ENCODE measurements at places on chromosomes 5 and 9.

DNA sequence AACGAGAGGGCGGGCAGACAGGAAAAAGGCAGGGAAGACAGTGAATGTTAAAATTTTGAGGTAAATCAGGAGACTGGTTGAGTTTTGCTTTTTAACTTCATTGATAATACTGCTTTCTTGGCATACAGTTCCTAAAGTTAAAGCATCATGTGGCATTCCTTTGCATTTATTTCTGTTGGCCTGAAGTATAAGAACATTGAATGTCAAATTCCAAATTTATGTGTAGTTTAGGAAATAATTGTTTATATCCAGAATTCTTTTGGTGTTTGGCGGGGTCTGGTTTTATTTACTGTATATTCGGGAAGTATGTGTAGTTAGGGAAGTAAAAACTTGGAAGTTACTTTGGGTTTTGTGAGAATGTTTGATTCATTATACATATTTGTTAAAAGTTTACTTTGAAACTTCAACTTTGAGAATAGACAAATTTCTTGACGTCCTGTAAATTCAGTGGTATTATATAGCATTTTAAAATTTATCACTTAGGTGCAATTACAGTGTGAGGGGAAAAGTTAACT, 83.2 kb downstream of the PTPDC1 start:
- DNase-seq, result no peak

DNA sequence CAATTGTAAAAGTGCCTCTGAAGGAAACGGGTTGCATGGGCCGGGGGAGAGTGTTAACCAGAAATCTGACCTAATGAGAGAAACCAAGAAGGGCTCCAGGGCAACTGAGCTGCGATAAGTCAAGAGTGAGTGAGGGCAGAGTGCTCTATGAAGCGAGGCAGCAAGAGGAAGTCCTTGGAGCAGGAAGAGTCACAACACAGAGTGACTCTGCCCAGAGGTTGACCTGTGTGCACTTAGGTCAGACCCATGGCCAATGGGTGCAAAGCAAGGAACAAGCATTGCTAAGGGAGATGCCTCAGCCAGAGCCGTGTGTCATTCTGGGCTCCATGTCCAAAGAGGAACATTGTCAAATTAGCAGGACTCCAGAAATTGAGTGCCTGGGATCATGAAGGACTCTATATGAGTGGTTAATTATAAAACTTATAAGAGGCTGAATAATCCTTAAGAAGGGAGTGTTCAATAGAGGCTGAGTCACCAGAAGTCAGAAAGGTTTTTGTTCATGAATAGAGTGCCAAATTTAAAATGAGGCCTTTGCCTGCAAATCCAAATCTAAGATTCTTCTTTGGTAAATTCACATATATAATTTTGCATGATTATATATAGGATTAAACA, 438.5 kb downstream of the MED10 start:
- DNase-seq, result no peak

DNA sequence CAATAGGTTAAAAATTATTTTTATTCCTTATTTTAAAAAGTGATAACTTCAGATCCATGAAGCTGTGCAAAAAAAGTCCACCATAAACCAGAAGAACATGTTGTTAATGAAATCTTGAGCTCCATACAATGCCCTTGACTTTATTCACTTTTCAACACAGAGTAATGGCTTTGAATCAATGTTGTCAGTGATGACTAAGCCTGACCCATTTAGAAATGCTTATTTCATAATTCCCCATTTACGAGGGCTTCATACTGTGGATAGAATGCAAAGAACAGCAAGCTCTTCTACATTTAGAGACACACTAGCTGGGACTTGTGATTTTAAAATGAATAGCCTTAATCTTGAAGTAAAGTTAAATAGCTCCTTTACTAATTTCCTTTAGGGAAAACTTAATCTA, 25.7 kb upstream of the IL9 start:
- DNase-seq, result no peak

DNA sequence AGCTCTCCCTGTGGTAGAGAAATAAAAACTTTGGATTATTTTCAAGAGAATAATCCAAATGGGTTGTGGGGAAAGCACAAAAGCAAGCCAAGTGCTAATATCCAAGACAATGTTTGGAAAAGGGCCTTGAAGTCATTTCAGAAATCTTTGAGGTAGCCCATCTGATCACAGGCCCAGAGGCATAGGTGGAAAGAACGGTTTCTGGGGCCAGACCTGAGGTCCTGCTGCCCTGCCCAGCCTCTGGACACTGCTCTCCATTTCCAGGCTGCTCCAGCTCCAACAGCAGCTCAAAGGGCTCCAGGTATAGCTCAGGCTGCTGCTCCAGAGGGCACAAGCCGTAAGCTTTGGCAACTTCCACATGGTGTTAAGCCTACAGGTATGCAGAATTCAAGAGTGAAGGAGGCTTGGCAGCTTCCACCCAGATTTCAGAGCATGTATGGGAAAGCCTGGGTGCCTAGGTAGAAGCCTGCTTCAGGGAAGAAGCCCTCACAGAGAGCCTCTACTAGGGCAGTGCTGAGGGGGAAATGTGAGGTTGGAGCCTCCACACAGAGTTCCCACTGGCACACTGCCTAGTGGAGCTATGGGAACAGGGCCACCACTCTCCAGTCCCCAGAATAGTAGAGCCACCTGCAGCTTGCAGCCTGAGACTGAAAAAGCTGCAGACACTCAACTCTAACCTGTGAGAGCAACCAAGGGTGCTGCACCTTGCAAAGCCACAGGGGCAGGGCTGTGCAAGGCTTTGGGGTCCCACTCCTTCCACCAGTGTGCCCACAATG, 133.1 kb downstream of the PIK3R1 start:
- no peak for DNase-seq

GRCh38 chr5:146042628-146043279, 62.6 kb downstream of the PLAC8L1 start:
- no peak for DNase-seq

DNA sequence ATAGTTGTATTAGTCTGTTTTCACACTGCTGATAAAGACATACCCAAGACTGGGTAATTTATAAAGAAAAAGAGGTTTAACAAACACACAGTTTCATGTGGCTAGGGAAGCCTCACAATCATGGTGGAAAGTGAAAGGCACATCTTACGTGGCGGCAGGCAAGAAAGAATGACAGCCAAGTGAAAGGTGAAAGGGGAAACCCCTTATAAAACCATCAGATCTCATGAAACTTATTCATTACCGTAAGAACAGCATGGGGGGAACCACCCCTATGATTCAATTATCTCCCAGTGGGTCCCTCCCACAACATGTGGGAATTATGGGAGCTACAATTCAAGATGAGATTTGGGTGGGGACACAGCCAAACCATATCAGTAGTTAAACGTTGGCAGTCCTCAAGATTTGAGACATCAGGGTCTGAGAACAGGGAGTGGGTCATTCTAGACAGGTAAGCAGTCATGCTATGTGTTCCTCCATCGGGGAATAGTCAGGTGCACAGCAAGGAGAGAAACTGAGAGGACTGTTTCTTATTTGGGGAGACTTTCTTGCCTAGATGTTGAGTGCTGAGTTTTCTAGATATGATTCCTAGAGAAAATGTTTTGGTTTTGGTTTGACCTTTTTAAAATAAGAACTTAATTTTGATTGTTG, 45.8 kb upstream of the ENTREP1 start:
- no peak for DNase-seq

- no peak for DNase-seq
Measured at GRCh38 chr5:88664645-88665044, 218.3 kb downstream of the MEF2C start.

- peak; percentile 34 for DNase-seq
Measured at GRCh38 chr9:104858271-104858670, 69.7 kb downstream of the ABCA1 start.

DNA sequence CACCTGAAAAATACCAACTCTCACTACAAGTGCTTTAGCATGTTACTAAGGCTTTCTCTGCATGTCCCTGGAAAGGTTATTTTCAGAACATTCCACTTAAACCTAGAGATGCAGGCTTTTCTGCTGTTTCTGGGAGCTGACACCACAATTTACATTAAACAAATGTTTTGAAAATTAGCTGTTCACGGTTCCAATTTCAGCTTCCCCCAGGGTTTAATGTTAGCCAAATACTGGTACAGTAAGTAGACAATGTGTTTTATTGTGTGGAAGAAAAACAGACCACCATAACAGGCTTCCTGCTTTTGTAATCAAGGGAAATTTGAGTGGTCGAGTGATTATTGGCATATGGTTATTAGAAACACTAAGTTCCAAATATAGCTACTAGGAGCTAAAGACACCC, 32.0 kb downstream of the MACROH2A1 start:
- no peak for DNase-seq

DNA sequence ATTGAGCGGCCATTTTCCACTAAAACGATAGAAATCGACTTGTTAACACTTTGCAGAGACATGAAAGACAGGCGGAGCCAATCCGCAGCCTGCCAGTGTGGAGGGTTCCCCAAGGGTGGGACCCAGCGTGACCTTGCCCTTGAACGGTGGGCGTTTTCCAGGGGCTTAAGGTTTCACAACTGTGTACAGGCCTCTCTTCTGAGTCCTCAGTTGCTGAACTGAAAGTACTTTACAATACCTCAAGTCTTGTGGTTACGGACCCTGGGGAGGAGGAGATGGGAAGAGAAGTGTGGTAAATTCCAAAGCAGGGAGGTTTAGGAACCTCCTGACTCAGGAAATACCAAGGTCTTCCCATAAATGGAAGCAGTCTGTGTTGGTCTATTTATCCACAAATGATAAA, 68.2 kb upstream of the CKMT2 start:
- no peak for DNase-seq

DNA sequence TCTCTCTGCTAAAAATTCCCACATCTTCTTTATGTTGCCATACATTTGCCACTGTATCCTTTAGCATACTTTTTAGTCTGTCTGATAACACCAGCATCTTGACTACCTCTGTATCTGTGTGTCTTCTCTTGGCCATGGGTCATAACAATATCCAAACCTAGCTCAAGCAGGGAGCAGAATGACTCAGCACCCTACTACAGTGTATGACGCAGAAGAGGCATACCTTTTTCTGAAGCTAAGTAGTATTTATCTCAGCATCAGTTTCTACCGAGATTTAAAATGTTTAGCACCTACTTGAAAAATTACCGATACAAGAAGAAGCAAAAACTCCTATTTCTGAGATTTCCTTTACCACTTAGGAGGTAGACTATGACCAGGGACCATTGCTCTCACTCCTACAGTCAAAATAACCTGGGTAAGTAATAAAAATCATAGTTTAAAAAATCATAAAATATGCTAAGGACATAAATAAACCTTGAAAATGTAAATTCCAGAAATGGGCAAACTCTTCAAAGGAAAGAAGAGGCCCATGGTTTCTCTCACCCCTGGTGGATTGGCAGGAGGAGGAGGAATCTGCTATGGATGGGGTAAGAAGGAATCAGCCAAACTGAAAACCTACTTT, 286.5 kb downstream of the MAST4 start:
- DNase-seq, result no peak

DNA sequence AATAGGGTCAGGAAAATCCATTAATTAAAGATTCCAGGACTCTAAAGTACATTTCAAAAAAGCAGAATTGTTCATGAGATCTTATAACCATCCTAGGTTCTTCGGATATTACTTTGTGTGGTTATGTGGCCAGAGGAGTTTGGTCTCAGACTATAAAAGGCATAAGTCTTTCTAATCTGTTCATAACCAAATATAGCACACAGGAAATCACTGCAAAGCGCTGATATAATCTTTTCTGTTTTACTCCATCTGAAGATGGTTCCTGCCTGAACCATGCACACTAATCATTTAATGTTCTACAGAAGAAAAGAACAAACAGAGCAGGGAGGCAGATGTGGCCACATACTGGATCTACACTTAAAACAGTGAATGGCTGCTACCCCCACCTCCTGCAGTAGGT, 182.8 kb downstream of the SEMA5A start:
- DNase-seq, result no peak

DNA sequence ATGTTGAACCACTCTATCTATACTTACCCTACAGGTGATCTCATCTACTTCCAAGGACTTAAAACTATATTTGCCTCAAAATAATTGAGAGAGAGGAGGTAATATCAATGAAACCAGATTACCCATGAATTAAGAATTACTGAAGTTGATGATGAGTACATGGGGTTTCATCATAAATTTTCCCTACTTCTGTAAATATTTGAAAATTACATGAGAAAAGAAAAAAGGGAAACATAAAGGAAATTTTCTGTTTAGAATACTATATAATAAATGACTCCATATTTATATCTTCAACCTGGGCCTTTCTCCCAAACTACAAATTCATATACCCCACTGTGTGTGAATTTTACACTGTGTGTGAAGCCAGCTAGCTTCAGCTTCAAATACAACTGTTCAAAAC, 2.6 kb downstream of the TSTD2 start:
- no peak for DNase-seq
